Fibroblast of skin of right biceps (primary cell): ENCODE measurements at places on chromosomes 6 and 20.

- no peak for DNase-seq
These were observed 122.8 kb downstream of the SYCP2 start for GRCh38 chr20:59810449-59811187.

GRCh38 chr20:37297066-37297736 lies 7.7 kb downstream of the MANBAL start:
- peak; percentile 90 for DNase-seq

GRCh38 chr6:25239498-25239897 lies 39.7 kb upstream of the CARMIL1 start:
- DNase-seq = no peak

DNA sequence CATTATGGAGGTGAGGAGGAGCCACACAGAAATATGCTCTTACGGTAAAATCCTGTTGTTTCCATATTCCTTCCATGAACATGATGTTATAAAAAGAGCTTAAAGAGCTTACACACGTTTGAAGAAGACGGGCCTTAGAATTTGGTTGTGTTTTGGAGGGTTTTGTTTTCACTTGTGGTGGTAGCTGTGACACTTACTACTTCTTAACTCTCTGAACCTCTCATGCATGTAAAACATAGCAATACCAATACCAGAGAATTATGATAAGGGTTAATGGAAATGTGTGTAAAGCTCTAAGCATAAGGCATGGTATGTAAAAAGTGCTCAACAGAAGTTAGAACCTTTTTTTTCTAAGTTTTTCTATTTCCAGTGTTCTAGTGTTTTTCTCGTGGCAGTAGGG lies 256.1 kb upstream of the KCNQ5 start:
- DNase-seq = no peak

- no peak for DNase-seq
These were observed 10.7 kb upstream of the TCFL5 start for GRCh38 chr20:62872184-62872847.

DNA sequence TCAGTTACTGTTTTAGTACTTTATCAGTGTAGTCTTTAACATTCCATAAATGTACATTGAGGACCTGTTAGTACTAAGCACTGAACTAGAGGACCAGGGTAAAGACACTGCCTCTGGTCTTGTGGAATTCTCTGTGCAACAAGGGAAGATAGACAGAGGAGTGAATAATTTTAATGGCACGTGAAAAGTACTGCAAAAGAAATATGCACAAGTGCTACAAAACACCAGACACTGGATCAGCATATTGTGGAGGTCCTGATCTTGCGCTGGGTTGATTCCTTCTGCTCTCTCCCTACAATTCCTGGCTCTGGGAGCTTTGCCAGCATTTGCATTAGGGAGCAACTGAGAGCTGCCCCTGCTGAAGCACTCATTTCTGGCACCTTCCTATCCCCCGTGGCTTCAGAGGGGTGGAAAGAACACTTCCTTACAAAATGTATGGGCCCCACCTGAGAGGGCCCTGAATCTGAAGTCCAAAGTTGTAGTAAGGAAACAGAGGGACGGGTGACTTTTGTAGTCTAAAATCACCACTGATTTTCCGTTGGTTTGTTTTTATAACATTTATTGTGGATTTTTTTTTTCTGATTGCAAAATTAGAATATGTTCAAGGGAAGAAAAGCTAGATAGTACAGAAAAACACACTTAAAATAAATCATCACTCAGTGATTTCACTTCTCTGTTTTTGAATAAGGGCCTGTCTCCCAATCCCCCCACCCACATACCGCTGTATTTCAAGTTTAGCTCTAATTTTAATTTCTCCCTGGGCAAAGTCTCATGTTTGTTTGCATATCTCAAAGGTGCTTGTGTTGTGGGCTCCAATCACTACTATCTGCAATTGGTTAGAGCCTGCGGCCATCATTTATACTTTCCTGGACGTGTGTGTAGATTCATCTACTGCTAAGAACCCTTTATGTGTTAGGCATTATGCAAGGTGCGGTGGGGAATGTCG lies 4.9 kb downstream of the PKIG start:
- peak; percentile 36 for DNase-seq

GRCh38 chr20:2849529-2849928 lies 9.0 kb downstream of the VPS16 start:
- no peak for DNase-seq

DNA sequence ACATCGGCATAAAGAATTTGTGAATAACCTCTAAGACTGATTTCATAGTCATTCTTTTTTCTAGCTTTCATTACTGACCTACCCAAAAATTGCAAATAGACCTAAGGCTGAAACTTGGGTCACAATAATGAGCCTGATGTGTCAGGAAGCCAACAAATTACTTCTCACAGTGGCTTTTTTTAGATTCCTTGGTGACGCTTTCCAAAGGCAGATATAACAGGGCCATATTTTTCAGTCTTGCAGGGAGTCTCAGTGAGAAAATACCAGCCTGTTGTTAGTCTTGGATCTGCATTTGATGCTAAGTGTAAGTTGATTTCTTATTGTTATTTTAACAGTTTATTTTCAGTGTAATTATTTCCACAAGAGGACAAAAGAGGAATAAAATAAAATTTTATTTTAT lies 179.7 kb downstream of the KHDC1L start:
- DNase-seq = no peak

DNA sequence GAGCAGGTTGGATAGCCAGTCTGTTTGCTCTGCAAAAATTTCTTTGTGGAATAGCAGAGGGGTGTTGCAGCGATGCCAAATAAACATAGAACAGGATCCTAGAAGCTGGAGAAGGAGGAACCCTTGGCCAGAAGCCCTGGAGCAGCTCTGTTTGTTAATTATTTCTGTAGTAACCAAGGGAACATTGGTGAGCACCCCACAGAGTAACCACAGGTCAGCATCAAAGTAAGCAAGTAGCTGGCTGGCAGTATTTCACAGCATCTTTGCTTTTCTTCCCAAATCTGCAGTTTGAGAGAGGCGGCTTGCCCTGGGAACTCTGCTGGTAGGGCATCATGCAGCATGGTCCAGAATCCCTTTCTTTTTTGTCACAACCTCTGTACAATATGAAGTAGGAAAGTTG lies 12.7 kb upstream of the APMAP start:
- no peak for DNase-seq

GRCh38 chr6:34909320-34909883 lies 20.3 kb downstream of the ANKS1A start:
- no peak for DNase-seq

DNA sequence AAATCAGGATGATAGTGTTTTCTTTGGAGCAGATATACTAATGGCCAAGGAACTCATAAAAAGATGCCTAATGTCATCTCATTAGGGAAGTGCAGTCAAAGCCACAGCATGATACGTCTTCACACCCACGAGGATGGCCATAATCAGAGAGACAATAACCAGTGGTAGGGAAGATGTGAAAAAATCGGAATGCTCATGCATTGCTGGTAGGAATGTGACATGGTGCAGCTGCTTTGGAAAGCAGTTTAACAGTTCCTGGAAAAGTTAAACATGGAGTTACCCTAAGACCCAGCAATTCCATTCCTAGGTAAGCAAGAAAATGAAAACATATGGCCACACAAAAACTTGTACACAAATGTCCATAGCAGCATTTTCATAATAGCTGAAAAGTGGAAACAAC lies 29.9 kb downstream of the BCAS1 start:
- DNase-seq = no peak
